ENCODE measurements at places on chromosomes 1 and 21.
A peak's percentile ranks its signal among the peaks of the same experiment; 100 is the strongest.

- DNase-seq: no peak
Observed at GRCh38 chr1:53089478-53090226, 27.6 kb downstream of the PODN start.

DNA sequence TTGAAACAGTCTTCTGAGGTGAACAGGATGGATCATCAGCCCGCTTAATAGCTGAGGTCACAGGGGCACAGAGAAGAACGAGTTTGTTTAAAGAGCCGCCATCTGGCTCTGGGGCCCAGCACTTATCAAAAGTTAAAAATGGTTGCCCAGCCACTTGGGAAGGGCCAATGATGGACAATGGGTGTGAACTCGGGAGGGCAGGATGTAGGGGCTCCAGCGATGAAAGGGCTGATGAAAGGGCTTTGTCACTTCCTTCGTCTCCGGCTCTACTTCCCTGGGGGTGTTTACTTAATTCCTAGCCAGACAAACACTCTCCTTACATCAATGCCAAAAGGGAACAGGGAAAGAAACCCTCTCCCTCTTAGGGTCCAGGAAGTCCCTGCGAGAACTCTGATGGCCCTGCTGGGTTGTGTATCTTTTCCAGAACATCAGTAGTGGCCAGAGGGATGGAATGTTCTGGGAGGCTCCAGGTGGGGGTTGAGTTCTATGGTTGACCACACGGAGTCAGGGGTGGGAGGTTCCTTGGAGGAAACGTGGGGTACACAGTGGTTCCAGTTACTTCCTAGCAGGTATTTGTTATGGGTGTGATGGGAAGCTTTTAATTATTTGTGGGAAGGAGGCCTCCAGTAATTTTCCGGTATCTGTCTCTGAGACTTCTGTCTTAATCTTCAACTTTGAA, 9.0 kb upstream of the ABCG1 start:
- DNase-seq: no peak

- no peak for DNase-seq
Observed at GRCh38 chr1:9761855-9762254, 61.9 kb downstream of the CLSTN1 start.

- DNase-seq: no peak
Observed at GRCh38 chr1:33321178-33321577, 280 bp upstream of the A3GALT2 start.

GRCh38 chr1:109640285-109640865, 15.5 kb upstream of the GSTM4 start:
- peak; percentile 85 for DNase-seq

- no peak for DNase-seq
Observed at GRCh38 chr1:203797216-203797615, 1.8 kb downstream of the ZBED6 start.

GRCh38 chr1:81129366-81129765, 671.4 kb upstream of the ADGRL2 start:
- DNase-seq: no peak

DNA sequence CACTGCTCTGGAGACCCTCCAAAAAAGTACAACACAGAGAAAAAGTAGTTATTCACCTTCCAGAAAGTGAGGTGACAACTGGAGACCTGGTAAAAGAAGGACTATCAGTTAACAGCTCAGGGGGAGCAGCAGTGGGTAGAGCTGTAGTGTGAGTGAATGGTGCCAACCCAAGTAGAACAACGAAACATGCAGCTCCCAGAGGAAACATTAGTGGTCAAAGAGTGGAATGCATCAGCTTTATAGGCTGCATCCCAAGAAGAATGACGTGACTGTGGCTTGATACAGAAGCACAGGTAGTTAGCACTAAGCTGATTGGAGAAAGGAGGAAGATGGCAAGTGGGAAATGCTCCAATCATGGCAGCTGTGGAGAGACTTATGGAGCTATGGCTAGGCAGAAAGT, 275.7 kb upstream of the CAMK1G start:
- DNase-seq: no peak

GRCh38 chr1:53585129-53585528, 125.9 kb downstream of the DMRTB1 start:
- peak; percentile 67 for DNase-seq

DNA sequence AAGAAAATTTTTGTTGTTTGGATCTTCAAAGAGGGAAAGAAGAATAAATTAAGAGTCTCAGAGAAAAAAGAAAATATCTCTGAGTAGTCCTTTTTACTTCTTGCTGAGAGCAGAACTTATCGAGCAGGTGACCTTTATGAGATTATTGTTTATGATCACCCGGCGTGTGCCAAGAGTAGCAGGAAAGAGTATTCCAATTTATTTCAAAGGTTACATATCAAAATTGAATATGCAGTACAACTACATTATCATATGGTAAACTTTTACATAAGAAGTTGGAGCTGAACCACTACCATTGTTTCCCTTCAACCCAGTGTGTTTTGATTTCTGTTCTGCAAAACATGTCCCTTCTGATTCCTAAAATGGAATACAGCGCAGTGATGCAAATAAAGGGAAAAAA, 204.3 kb upstream of the SNX7 start:
- no peak for DNase-seq

DNA sequence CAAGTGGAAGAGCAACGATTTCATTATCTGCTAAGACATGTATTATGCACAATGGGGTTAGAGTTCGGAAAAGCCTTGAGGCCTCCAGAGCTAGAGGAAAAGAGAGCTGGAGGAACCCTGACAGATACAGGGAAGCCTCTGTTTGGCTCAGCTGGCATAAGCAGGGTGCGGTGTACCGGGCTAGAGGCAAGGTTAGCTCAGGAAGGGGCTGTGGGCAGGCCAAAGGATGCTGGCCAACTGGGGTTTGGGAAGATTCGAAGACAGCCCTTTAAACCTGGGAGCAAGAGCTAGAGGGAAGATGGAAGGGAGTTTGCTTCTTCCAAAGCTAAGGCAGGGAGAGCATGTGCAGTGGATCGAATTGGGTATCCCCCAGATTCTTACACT, 107.6 kb upstream of the TLR5 start:
- DNase-seq: no peak

GRCh38 chr1:115545791-115546733, 95.7 kb upstream of the VANGL1 start:
- DNase-seq: no peak

DNA sequence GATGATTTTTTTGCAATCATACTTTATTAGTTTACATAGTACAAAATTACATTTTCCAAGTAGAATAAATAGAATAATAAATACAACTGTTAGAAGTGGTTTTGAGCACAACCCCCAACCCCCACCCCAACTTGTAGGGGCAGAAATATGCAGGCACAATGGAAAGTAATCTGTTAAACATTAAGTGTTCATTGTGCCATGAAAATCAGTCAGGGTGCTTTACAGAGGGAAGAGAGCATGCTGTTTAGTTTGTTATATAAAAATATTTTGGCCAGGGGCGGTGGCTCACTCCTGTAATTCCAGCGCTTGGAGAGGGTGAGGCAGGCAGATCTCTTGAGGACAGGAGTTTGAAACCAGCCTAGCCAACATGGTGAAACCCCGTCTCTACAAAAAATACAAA, 2.6 kb downstream of the OR10T2 start:
- DNase-seq: no peak

DNA sequence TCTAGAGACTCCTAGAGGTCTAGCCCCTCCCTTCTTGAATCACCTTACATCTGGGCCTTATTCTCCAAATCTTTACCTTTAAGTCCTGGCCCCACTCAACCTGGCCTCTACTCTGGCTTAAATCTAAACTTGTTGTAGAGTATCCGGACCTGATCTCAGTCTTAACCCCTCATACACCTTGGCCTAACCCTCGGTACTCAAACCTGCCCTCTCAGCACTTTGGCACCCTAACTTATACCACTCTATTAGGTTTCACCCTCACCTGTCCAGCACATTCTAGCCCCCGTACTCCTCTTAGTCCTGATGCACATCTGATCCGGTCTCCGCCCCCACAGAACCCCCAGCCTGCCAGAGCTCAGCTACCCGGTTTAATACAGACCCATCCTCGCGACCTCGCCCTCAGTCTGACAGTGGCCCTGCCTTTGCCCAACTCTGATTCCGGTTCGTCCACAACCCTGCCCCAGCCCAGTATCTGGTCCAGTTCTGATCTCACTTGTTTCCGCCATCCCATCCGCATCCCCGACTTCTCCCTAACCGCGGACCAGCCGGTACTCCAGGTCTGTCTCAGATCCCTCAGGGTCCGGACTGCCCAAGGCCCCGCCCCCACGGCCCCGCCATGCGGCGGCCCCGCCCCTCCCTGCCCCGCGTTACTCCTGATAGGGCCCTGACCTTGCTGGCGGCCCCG, 1.5 kb downstream of the TRIM62 start:
- DNase-seq: no peak

DNA sequence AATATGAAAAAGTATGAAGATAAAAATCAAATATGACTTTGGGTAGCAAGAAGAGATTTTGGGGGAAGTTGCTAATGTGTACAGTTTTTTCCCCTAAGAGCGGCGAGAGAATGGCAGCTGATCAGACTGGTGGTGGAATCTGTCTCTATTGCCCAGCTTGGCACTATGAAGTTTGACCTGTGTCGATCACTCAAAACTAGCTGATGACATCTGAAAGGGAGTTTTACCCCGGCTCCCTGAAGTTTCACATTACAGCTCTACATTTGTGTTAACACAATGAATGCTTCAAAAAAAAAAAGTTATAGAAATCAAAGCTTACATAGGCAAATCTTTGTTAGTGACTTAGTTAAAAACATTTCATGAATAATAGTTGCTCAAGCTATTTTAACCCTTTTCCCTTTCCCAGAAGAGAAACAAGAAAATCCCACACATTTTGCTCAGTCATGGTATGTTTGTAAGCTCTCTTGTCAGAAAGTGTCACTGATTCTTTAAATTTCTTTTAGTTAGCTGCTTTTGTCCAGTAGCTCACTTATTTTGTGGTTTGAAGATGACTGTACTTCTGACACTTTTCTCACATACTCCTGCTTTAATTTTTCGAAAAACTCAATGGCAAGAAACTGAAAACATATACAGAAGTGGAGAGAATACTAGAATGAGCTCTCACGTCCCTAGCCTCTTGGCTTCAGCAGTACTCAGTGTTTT, 41.3 kb downstream of the DYRK1A start:
- no peak for DNase-seq

DNA sequence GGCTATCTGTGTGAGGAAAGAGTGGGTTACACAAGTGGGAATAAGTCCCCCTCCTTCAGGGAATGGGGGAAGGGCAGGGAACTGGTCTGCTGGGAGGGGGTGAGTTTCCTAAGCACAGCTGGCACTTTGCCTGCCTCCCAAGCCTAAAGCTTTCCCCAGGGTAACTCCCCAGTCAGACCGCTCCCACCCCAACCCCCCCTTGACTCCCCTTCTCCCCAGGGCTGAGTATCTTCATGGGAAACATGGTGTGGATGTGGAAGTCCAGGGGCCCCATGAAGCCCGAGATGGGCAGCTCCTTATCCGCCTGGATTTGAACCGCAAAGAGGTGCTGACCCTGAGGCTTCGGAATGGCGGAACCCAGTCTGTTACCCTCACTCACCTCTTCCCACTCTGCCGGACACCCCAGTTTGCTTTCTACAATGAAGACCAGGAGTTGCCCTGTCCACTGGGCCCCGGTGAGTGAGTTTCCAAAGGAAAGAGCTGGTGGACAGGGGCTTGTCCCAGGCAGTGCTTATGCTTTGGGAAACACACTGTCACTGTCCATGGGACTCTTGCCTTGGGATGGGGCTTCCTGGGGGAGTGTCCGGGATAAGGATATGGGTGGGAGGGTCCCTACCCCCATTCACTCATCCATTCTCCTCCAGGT, 14.9 kb downstream of the MOV10 start:
- DNase-seq: no peak

GRCh38 chr1:63041660-63042059, 257.7 kb downstream of the ATG4C start:
- no peak for DNase-seq

DNA sequence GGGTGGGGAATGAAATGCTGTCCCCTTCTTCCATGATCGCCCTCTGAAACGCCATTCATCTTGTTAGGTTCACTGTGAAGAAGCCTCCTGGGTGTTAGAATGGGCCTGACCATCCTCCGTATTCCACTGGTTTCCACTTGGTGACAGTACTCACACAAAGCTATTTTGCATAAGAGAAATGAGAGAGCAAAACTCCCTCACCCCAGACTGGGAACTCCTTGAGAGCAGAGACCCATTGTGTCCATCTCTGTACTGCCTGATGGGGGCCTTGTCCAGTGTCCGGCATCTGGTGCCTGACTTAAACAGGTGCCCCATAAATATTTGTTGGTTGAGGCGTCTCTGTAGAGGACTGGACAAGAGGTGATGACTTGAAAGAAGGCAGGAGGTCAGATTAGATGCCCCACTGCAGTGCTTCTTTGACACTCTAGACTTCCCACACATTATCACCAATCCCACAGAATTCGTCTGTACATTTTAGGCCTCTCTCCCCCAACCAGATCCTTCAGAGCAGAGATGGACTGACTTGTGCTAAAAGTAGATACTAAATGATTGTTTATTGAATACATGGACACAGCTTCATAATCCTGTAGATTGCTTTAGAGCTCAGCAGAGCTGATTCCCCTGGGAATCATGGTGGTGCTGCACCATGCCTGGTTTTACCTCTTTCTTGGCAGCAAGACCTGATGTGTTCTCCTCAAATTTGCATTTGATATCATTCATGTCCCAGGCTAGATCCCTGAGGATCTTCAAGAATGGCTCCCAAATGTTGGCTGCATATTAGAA, 22.4 kb upstream of the KCNA2 start:
- no peak for DNase-seq

DNA sequence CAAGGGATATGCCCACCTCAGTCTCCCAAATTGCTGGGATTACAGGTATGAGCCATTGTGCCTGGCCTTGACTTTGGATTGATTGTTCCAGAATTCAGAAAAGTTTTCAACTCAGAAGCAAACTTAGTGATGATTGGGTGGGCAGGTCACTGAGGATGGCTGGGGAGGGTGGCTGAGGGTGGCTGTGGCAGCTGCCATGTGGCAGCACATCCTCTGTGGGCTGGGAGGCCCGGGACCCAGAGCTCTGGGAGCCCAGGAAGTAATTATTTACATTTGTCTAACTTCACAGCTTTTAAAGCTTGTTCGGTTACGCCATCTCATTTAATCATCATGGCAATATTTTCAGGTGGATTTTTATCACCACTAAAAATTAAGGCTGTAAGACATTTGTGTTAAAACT, 76.1 kb downstream of the SCCPDH start:
- no peak for DNase-seq

Data from CD4-positive, alpha-beta T cell treated with Interleukin-4 for 1 hour (primary cell).